Activated T-helper 2 cell treated with anti-CD3 and anti-CD28 coated beads, Interferon-gamma antibody, Interleukin-2, Interleukin-4, amounts not matched to agents 10 μg/mL and 5 μg/mL and 100 μg/mL, durations not matched to agents 14 hours and 24 hours and 36 hours (primary cell): ENCODE measurements at places on chromosomes 3 and 15. TPM values are rescaled to one million over a fixed set of nuclear protein-coding genes. Genes with fewer than 3 reads are reported as not detected.

- no peak for DNase-seq
Observed at GRCh38 chr3:178686826-178687225, 150.6 kb downstream of the KCNMB2 start.

- DNase-seq, result no peak
Observed at GRCh38 chr3:35487376-35487775, 151.9 kb upstream of the ARPP21 start.

- no peak for DNase-seq
Observed at GRCh38 chr3:155356594-155357370, 63.3 kb upstream of the STRIT1 start.

DNA sequence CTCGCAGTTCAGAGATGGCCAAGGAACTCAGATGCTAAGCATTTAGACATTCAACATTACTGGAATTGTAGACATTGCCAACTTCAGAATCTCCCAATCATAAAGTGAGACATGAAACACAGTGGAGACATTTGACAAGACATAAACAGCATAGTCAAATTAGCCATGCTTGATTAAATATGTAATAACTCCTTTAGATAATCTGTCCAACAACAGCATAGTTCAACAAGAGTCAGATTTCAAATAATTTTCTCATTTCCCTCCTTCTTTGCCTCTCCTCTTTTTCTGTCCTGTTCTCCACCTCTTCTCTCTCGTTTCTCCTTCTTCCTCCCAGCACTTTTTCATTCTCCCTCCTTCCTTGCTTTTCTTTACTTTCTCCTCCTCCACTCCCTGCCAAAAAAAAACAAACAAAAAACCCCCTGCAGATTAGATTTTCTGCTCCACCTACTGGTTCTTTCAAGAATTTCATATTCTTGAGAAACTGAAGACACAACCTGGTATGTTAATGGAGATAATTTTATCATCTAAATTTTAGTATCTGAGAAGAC, 20.2 kb downstream of the CPOX start:
- DNase-seq, result no peak

GRCh38 chr3:184366619-184367289, 5.2 kb downstream of the POLR2H start:
- no peak for DNase-seq

GRCh38 chr15:57352535-57353316, 23.6 kb upstream of the CGNL1 start:
- DNase-seq, result no peak

DNA sequence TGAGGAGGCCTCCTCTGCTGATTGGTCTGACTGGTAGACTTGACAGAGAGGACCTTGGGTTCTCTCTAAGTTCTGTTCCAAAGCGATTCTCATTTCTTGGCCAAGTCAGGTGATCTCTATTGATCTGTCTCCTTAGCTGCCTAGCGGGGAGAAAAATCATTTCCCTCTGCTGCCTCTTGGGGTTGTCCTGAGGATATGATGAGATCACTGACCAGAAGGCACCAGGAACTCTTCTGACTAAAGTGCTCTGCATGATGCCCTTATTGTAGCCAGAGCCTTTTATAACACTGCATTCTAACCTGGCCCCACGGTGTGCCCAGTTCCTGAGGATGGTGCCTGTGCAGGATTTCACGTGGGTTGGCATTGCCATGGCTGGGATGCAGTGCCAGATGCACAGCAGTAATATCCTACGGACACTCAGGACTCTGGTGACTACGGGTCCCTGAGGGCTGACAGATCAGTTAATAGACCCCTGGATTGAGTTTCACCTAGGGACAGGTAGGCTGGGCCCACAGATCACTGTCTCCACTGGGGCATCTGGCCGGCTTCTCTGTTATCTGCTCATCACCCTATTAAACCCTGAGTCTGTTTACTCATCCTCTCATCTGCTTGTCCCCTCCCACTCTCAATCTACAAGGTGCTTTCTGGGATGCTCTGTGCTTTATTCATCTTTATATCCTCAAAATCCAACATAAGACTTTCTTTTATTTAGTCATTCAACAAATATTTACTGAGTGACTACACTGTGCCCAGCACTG, 3.9 kb upstream of the HEG1 start:
- DNase-seq, result no peak

DNA sequence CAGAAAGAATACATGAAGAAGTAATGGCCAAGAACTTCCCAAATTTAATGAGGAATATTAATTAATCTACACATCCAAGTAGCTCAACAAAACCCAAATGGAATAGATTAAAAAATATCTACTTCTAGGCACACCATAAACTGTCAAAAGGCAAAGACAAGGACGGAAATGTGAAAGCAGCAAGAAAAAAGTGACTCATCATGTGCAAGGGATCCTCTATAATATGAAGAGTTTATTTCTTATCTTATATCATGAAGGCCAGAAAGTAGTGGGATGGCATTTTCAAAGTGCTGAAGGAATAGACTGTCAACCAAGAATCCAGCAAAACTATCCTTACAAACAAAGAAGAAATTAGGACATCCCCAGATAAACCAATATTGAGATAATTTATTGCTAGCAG, 73.9 kb upstream of the PRICKLE2 start:
- DNase-seq, result no peak

- no peak for DNase-seq
Observed at GRCh38 chr3:115281697-115282675, 134.9 kb upstream of the ZBTB20 start.

The IQCF2 gene
- not detected in 2 replicates for total RNA-seq
